ENCODE measurements at places on chromosomes 5 and 9.

DNA sequence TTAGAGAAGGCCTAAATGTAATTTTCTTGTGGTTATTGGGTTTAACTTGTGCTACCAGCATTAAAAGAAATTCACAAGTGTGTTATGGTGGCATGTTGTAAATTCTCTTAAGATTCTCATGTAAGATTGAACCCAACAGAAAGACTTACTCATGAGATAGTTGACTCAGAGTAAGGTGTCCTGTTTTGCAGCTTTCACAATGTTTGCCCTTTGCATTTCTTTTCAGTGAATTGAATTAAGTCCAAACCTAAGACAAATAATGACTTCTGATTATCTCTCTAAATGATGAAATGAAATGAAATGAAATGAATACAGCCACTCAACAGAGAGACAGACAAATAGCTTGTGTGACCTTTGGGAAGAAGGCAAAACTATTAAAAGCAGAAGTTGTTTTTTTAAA is 1696.9 kb upstream of the WWC1 start:
- DNase-seq = no peak

DNA sequence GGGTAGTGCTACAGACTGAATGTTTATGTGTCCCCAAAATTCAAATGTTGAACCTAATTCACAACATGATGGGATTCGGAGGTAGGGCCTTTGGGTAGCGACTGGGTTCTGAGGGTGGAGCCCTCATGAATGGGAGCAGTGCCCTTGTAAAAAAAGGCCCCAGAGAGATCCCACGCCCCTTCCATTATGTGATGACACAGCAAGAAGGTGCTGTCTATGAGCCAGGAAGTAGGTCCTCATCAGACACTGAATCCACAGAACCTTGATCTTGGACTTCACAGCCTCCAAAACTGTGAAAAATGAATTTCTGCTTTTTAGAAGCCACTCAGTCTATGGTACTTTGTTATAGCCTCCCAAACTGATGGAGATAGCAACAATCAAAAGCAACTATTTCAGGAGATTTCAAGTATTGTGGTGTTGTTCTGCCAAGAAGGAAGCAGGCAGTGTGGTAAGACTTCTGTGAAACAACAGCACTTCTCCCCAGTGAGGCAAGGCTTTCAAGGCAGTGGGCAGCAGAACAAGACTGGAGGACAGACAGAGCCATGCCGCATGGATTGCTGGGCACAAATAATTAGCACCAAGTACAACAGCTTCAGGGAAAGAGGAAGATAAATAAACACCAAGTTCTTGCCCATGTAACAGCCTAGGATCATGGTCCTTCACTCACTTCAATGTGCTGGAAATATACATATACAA is 76.1 kb downstream of the OR2K2 start:
- no peak for DNase-seq

GRCh38 chr5:62671479-62671878 is 92.9 kb downstream of the LRRC70 start:
- DNase-seq = no peak

DNA sequence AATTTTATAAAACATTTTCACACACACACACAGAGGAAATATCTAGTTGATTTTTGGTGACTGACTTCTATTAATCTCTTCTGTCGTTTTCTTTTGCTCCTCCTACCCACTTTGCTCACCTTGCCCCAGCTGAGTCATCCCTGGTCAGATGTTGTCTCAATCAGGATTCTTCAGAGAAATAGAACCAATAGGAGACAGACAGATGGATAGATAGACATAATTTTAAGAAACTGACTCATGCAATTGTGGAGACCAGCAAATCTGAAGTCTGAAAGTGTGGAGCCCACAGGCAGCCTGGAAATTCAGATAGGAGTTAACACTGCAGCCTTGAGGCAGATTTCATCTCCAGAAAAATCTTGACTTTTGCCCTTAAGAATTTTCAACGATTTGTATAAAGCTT is 37.0 kb upstream of the PIK3R1 start:
- no peak for DNase-seq

GRCh38 chr5:5381310-5381913 is 41.1 kb upstream of the ICE1 start:
- DNase-seq = no peak

- no peak for DNase-seq
Observed at GRCh38 chr9:114432323-114433067, 44.7 kb upstream of the AKNA start.

- no peak for DNase-seq
Observed at GRCh38 chr9:14246951-14247350, 67.0 kb downstream of the NFIB start.

DNA sequence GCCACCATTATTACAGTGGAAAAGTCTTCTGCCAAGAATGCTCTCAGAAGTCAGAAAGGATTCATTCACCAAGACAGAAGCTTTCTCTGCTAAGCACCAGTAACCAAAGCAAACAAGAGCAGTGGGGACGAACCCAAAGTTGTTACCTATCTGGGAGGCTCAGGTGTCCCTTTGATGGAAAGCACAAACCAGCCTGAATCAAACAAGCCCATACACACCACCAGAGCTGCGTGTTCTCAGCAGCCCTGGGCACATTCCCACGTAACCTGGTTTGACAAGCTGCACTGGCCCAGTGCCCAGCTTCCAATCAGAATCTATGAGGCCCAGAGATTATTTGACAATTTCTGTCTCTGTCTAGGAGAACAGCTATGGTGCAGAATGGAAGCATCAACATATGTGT is 252.6 kb downstream of the ACTL7B start:
- no peak for DNase-seq

GRCh38 chr9:83155733-83156132 is 92.8 kb upstream of the RASEF start:
- DNase-seq = no peak

DNA sequence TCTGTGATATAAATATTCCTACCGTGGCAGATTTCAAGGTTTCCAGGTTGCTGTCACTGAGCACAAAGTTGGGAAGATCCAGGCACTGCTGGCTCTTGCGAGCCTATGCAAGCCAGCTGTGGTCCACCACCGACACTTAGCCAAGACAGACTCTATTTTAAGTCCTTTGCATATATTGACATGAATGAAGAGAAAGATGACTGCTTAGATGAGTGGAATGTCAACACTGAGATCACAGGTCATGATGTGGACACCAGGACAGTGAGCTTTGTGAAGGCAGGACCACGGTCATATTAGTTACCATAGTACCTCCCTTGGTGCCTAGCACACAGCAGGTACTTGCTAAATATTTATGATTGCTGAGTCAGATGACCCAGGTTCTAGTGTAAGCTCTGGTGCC is 217.0 kb downstream of the PAPPA start:
- no peak for DNase-seq

DNA sequence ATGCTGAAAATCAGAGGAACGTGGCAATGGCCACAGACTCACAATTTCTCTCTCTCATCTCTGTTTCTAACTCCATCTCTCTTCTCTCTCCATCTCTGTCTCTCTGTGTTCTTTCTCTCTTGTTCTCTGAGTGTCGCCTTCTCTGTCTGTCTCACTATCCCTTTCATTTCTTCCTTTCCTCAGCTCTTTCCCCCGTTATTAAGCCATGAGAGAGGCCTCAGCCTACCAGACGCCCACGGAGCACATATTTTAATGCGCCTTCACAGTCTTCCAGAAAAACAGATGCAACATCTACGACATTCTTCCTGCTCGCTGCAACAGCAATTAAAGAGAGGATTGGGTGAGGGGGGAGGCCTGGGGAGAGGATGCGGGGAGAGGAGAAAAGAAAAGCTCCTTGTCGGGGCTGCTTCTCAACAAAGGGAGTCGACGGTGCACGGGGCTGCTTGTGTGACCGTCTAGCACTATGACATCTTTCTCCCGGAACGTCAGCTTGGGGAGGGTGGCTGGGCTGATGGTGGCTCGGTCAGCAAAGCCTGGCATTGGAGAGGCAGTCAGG is 37.7 kb upstream of the NEURL1B start:
- DNase-seq = no peak

GRCh38 chr9:6305954-6306563 is 22.1 kb upstream of the TPD52L3 start:
- DNase-seq = no peak

DNA sequence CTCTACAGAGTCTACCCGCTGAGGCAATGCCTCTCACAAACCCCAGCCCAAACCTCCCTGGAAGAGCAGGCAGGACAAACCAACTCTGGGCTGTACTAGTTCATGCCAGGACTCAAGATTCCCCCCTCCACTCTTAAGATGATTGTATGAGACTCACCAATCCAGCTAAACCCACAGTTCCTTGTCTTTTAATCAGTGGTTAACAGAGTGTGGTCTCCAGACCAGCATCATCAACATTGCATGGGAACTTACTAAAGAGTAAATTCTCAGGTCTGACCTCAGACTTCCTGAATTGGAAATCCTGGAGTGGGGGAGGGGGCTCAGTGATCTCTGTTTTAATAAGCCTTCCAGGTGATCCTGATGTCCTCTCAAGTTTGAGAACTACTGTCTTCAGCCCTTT is 240.9 kb downstream of the GAS1 start:
- no peak for DNase-seq

DNA sequence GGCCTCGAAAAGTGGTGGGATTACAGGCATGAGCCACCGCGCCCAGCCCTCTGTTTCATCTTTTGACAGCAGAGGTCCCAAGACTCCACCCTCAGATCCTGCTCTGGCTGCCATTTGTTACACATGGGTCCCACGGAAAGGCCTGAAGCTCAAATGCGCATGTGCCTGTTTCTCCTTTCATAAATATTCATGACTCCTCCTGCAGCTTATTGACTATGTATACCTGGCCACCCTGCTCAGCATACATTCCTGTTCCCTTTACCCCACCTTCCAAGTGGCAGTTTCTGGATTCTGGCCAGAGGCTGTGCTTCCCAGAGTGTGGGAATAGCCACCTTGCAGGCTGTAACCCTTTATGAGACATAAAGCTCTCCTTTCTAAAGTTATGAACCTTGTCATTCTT is 46.5 kb downstream of the AUH start:
- no peak for DNase-seq

DNA sequence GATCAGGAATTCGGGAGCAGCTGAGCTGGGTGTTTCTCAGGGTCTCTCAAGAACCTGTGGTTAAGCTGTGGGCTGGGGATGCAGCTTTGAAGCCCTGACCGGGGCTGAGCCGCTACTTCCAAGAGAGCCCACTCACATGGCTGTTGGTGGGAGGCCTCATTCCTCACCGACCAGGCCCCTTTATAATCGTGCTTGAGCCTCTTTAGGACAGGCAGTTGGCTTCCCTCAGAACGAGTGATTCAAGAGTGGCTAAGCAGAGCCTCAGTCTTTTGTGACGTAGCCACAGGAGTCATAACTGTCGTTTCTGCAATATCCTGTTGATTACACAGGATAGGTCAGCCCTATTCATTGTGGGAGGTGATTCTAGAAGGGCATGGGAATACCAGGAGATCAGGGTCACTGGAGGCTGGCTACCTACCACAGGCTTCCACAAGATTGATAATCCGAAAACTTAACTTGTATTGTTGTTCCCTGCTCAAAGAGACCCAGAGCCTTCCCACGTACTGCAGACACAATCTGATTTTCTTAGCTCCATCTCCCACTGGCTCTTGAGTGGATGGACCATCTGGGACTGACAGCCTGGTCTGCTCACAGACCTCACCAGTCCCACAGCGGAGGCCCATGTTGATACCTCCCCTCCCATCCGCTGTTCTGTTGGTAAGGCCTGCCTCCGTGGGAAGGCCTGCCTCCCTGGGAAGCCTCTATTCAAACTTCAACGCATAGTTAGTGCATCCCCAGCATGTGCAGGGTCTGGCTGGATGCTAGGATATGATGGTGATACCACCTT is 3.0 kb upstream of the ERGIC1 start:
- DNase-seq = no peak

GRCh38 chr9:73118286-73118685 is 33.4 kb upstream of the ANXA1 start:
- no peak for DNase-seq

DNA sequence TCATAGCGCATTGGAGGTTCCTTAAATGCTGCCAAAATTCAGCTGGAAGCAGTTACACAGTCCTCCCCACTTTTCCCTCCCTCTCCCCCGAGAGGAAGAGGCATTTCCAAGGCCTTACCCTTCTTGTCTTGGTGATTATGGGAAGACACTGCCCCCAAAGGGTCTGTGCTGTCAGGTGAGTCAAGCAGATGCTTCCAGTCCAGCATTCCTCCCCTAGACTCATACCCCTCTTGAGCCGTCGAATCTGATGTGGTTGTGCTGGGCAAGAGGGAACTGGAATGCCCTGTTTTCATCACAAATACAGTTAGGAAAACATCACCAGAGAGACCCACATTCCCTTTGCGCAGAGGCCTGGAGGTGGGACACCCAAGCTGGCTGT is 107.2 kb downstream of the SEMA6A start:
- DNase-seq = no peak

DNA sequence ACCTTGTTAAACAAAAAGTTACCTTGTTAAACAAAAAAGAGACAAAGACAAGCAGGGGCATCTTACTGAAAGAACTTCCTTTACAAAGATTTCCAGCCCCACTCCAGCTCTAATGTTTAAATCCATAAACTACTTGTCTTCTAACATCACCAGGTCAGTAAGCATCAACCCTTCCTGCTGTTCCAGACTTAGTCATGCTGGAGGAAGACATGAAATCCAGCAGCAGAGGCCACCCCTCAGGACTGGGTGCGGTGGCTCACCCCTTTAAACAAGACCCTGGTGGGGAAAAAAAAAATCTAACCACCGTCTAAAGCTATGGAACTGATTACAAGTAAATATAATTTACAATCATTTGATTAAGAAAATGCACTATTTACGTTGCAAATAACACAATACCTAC is 9.1 kb downstream of the PDCL start:
- no peak for DNase-seq

- no peak for DNase-seq
Observed at GRCh38 chr5:113249206-113249605, 185.6 kb downstream of the TSSK1B start.

All from stimulated activated CD4-positive, alpha-beta T cell treated with anti-CD3 and anti-CD28 coated beads, TNF-alpha, amount 100 ng/mL, for 4 hours (primary cell).